EH (cell line): ENCODE measurements at places on chromosomes 5 and 9.

GRCh38 chr5:148794729-148795561 lies 31.5 kb upstream of the ADRB2 start:
- peak; percentile 65 for DNase-seq

GRCh38 chr9:112743216-112743836 lies 7.2 kb upstream of the SNX30 start:
- DNase-seq, result peak; percentile 44

DNA sequence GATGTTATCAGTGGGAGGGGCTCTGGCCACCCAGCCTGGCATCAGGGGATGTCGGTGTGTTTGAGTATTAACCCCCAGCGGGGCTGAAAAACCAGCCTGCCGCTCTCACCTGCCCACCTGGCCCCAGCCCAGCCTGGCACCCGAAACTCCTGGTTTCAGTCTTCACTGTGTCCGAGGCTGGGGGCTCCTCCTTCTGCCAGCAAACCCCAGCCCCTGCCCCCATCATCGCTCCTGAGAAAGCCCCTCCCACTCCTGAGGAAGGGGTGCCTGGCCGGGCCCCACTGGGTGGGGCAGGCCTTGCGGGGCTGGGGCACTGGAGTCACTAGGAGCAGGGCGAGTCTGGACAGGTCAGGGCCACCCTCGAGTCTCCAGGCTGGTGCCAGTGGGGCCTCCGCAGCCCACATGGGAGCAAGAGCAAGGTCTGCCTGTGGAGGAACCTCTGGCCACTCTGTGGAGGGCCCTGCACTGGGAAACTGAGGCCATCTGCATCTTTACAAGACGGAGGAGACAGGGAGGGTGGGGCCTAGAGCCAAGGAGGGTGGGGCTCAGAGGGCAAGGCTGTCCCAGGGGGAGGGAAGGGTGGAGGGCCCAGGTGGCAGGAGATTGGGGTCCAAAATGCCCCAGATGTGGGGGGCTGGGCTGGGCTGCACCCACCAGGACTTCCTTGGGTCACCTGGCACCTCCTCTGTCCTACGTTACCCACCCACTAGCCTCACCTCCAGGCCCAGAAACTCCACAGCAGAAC lies 51.5 kb upstream of the NOTCH1 start:
- DNase-seq, result no peak

DNA sequence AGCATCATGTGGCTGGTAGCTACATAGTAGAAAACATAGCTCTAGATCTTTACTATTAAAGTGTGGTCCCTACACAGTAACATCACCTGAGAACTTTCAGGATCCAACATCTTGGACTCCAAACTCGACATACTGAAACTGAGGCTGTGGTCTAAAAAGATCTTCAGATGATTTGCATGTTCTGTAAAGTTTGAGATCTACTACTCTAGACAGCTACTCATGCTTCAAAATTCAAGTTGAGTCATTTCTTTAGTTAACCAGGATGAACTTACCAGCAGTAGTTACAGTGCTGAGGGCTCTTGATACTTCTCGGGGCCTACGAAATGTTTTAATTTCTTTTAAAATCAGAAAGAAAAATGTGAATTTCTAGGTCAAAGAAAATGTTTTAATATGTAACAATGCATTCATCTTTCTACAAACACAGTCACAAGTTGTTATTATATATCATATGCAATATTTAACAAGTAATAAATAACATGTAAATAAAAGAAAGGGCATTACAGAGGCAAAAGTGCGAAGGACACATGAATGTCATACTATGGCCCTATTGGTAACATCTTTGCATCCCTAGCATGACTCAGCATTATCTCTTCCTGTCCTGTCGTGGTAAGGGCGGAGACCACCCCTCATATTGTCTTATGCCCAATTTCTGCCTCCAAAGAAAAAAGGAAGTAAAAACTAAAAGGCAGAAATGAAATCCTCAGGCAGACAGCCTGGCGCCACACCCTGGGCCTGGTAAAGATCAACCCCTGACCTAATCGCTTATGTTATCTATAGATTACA lies 563.9 kb upstream of the TLE4 start:
- no peak for DNase-seq

DNA sequence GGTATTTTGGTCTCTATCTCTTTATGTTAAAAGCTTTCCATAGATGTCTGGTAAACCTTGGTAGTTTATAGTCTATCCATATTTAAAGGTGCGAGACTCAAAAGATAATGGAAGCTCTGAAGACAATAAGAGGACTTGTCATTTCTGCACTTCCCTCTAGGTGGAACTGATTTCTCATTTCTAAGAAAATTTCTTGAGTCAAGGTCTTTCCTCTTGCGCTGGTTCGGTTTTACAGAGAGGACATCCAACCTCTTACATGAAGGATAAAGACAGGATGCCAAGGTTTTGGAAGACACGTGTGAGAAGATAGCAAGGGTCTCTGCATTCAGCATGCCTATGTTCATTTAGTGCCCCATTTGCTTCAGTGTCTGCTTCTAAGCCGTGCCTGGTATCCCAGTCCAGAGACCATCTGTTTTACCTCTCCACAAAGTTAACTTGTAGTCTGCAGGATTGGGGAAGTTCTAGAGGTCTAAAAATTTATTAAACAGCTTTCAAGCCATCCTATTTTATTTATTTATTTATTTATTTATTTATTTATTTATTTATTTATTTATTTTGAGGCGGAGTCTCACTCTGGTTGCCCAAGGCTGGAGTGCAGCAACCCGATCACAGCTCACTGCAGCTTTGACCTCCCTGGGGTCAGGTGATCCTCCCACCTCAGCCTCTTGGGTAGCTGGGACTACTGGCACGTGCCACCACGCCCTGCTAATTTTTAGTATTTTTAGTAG lies 41.6 kb downstream of the KIAA1191 start:
- DNase-seq, result peak; percentile 8

GRCh38 chr5:120967366-120967765 lies 503.3 kb downstream of the PRR16 start:
- DNase-seq, result no peak

DNA sequence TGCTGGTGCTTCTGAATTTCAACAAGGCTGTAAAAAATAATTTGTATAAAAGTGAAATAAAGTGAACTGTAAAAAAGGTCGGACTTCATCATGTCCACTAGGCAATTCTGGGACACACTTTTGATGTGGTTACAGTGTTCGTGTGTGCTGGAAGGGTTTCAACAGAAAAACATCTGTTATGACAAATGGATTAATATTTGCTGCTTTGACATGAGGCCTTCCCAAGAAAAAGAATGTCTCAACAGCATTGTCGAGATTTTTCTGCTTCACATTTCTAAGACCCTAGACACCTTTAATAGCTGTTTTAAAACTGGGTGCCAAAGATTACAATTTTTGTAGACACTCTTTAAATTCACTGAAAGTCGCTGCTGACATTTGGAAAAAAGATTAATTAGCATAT lies 216.6 kb downstream of the SLC12A2 start:
- DNase-seq, result no peak

GRCh38 chr9:18611971-18612370 lies 138.0 kb downstream of the ADAMTSL1 start:
- no peak for DNase-seq

DNA sequence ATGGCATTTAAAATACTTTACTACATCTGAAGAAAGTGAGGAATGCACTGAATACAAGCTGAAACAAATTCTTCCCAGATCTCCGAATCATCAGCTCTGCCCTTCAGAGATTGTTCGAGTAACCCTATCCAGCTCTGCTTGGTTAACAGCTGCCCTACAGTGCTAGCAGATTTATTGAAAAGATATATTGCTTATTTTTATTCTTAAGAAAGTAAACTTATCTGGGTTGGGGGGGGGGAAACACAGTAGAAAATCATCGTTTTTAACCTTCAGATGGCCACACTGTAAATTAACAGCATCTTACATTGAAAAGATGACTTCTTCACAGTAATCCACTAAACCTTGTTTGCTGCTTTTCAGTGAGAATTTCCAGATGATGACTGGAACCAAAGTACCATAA lies 210.8 kb downstream of the NFIB start:
- no peak for DNase-seq

DNA sequence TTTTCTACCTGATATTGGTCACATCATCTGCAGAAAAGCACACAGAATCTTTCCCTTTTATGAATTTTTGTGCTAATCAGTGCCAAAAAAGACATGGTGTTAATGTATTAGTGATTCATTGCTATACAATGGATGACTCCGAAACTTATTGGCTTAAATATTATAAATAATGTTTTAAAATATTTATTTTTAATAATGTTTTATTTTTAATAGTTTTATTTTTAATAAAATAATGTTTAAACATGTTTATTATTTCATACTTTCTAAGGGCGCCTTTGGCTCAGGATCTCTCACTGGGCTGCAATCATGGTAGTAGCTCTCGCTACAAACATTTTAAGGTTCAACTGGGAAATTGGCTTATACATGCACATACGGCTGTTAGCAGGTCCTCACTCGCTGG lies 65.7 kb downstream of the CDH12 start:
- no peak for DNase-seq

- no peak for DNase-seq
Measured at GRCh38 chr5:180456792-180457191, 37.4 kb upstream of the CNOT6 start.
